ENCODE measurements at places on chromosomes 3 and 15.

GRCh38 chr3:110569073-110569472, 502.5 kb upstream of the NECTIN3 start:
- no peaks in the 10 kb centered on the region for H3K36me3 ChIP-seq
- no peak overlapping the region for H3K4me3 ChIP-seq
- no peaks in the 10 kb centered on the region for H3K27me3 ChIP-seq
- no peaks in the 10 kb centered on the region for H3K4me1 ChIP-seq
- H3K27ac ChIP-seq, result no peak overlapping the region

GRCh38 chr15:65828585-65828984, 36.5 kb upstream of the DENND4A start:
- H3K4me1 ChIP-seq, result peaks cover 33% of the 10 kb centered on the region
- DNase-seq, result no peak
- no peak overlapping the region for H3K4me3 ChIP-seq
- H3K27ac ChIP-seq, result no peak overlapping the region
- H3K27me3 ChIP-seq, result no peaks in the 10 kb centered on the region
- H3K36me3 ChIP-seq, result no peaks in the 10 kb centered on the region

- H3K36me3 ChIP-seq, result no peaks in the 10 kb centered on the region
- H3K27ac ChIP-seq, result no peak overlapping the region
- DNase-seq, result no peak
- H3K27me3 ChIP-seq, result no peaks in the 10 kb centered on the region
- no peaks in the 10 kb centered on the region for H3K4me1 ChIP-seq
Observed at GRCh38 chr3:144840866-144841265, 869.2 kb downstream of the DIPK2A start.

DNA sequence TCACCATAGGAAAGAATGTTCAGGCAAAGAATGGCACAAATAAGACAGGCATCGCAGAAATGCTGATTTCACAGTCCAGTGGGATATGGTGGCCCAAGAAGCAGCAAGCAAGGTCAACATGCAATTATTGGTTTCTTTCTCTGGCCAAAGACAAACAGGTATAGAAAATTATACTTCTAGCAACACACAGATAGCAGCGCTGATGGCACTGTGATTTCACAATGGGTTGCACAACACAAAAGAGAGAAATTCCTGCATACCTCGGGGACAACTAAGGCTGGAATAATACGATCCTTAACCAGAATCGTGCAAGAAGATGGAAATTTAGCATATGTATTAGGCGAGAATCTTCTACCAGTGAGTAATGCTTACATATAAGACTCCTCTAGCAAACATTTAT, 76.3 kb upstream of the NR2F2 start:
- H3K4me1 ChIP-seq, result no peaks in the 10 kb centered on the region
- H3K36me3 ChIP-seq, result no peaks in the 10 kb centered on the region
- no peak for DNase-seq
- no peak overlapping the region for H3K27ac ChIP-seq

- H3K4me3 ChIP-seq, result no peak overlapping the region
- H3K27me3 ChIP-seq, result no peaks in the 10 kb centered on the region
- H3K36me3 ChIP-seq, result no peaks in the 10 kb centered on the region
- no peak overlapping the region for H3K27ac ChIP-seq
Observed at GRCh38 chr3:61233746-61234145, 17.5 kb downstream of the FHIT start.

GRCh38 chr15:74531144-74531811, 9.7 kb upstream of the ARID3B start:
- no peaks in the 10 kb centered on the region for H3K4me1 ChIP-seq
- H3K27me3 ChIP-seq, result no peaks in the 10 kb centered on the region
- H3K27ac ChIP-seq, result no peak overlapping the region
- no peaks in the 10 kb centered on the region for H3K36me3 ChIP-seq
- DNase-seq, result no peak

- no peak overlapping the region for H3K4me3 ChIP-seq
- H3K4me1 ChIP-seq, result peaks cover 23% of the 10 kb centered on the region
- H3K27ac ChIP-seq, result no peak overlapping the region
- no peaks in the 10 kb centered on the region for H3K36me3 ChIP-seq
- no peak for DNase-seq
Observed at GRCh38 chr3:71072986-71073385, 510.5 kb downstream of the FOXP1 start.
